Thymus (tissue), 14 donors: ENCODE measurements at places on chromosomes 6 and 20. TPM values are rescaled to one million over a fixed set of nuclear protein-coding genes. Genes with fewer than 3 reads are reported as not detected.

DNA sequence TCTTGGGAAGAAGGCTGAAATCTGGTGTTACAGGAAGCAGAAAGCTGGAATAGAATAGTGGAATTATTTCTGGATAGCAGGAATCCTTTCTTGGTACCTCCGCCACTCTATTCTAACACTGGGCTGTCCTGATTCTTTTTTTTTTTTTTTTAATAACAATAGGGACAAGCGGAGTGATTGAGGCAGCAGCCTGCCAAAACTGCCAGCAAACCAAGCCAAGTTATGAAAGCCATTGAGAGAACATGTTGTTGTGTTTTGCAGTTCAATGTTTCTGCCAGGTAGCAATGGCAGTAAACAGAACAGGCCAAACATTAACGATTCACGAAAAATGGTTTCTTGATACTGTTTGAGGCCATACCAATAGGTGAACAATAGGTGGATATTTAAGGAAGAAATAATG lies 47.1 kb downstream of the SLC26A8 start:
- no peaks in the 10 kb centered on the region for H3K27me3 ChIP-seq
- H3K4me1 ChIP-seq = no peaks in the 10 kb centered on the region
- no peak for DNase-seq
- no peaks in the 10 kb centered on the region for H3K36me3 ChIP-seq

- DNase-seq = no peak
- no peaks in the 10 kb centered on the region for H3K4me1 ChIP-seq
- H3K36me3 ChIP-seq = no peaks in the 10 kb centered on the region
- no peak overlapping the region for H3K4me3 ChIP-seq
- H3K27ac ChIP-seq = no peak overlapping the region
These were observed 176.8 kb downstream of the LINC00237 start for GRCh38 chr20:20929341-20929740.

DNA sequence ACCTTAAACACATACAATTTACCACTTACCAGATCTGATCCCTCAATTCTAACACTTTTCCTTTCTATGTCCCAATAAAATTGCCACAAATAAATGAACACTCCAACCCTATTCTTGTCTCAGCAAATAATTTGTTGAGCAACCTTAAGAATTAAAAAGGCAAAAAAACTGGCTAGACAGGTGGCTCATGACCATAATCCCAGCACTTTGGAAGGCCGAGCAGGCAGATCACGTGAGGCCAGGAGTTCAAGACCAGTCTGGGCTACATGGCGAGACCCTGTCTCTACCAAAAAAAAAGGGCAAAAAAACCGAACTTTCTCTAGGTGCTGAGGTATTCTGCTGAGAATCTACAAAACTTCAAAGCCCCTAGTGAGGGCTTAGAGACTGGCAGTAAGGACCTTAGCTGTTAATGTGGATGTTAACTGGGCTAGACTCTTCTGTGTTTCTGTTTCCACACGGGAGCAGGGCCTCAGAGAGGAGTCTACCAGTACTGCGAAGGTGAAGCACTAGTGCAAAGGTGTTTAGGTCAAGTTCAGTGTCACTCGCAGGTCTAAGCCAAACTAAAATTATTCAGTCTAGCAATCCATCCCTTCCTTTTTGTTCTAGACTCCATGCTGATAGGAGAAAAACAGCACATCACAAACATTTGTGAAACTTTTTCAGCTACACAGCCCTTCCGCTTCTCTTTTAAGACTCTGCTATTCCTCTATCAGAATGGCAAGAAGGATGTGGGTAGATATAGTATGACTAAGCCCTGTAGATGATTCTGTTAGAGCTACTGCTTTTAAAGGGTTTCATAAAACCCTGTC lies 2.6 kb downstream of the FASTKD5 start:
- no peak overlapping the region for H3K4me3 ChIP-seq
- H3K4me1 ChIP-seq = peaks cover 6% of the 10 kb centered on the region
- peak overlapping the region; percentile 42 for H3K27ac ChIP-seq
- H3K36me3 ChIP-seq = peaks cover 7% of the 10 kb centered on the region

DNA sequence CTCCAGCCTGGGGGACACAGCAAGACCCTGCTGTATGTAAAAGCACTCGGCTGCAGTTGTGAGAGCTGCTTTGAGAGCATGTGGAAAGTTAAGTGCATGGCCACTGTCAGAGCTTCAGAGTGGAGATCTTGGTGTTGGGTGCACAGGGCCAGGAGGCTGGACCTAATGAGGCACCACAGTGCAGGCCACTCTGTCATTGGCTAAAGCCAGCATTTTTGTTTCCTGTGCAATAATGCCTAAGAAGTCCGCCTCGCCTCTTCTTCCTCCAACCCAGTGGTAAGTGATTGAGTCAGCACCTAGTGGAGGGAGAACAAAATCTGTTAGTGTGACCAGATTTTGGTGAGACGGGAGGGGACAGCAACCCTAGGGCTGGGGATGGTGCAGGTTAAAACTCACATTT lies 60.6 kb downstream of the SSR1 start:
- no peak overlapping the region for H3K27ac ChIP-seq
- H3K4me1 ChIP-seq = no peaks in the 10 kb centered on the region
- H3K36me3 ChIP-seq = peaks cover 31% of the 10 kb centered on the region
- no peaks in the 10 kb centered on the region for H3K27me3 ChIP-seq
- no peak overlapping the region for H3K4me3 ChIP-seq
- no peak for DNase-seq

DNA sequence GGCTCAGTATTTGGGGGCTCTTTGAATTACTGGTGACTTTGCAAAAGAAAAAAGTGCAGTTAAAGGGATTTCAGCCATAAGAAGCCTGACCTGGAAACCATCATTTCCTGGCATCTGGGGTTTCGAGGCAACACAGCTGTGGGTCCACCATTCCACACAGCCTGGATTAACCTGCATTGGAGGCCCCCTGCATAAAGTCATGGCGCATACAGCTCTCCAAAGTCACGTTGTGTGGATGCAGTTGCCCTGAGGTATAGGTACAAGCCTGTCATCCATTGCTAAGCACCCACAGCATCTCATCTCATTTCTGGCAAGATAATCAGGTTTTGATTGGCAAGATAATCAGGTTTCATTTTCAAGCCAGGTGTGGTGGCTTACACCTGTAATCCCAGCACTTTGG lies 54.5 kb upstream of the TAGAP start:
- H3K4me1 ChIP-seq = peaks cover 41% of the 10 kb centered on the region
- no peaks in the 10 kb centered on the region for H3K27me3 ChIP-seq
- no peaks in the 10 kb centered on the region for H3K36me3 ChIP-seq
- DNase-seq = no peak

DNA sequence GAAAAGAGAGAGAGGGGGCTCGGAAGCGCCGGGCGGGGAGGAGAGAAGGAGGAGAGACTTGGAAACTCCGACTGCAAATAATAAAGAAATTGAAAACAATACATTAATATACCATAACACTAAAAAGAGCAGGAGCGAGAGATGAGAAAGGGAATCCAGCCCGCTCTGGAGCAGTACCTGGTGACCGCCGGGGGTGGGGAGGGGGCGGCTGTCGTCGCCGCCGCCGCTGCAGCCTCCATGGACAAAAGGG lies 338 bp downstream of the E2F3 start:
- no peaks in the 10 kb centered on the region for H3K27me3 ChIP-seq
- DNase-seq = peak; percentile 33
- no peaks in the 10 kb centered on the region for H3K36me3 ChIP-seq
- peak overlapping the region; percentile 84 for H3K27ac ChIP-seq
- H3K4me1 ChIP-seq = peaks cover 26% of the 10 kb centered on the region

DNA sequence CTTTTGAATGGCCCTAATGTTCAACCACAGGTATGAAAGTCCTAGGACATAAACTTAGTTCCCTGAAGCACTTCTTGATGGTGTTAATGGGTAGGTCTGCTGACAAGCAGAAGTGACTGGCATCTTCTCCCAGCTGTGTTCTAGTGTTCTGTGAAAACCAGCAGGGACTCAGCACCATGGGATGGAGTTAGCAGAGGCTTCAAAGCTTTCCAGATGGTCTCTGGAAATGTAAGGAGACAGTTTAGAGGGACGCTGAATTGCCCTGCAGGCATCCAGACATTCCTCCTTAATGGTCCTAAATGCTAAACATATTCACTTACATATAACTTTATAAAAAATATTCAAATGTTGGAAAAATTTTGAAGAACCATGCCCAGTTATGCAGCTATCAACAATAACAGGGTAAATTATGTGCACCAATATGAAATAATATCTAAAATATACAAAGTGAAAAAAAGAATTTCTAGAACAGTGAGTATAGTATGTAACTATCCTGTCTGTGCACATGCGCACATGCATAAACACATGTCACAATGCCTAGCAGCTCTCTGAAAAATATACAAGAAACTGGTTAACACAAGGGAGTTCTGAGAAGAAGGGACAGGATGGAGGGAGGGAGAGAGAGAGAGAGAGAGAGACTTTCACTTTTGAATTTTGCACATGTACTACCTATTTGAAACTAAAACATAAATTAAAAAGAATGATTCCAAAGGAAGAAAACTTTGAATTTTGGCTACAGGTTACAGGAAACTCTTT lies 87.2 kb downstream of the PRDM1 start:
- H3K27me3 ChIP-seq = no peaks in the 10 kb centered on the region
- no peaks in the 10 kb centered on the region for H3K36me3 ChIP-seq
- DNase-seq = no peak
- H3K4me3 ChIP-seq = no peak overlapping the region
- no peak overlapping the region for H3K27ac ChIP-seq

GRCh38 chr6:108902382-108902792 lies 54.2 kb downstream of the ARMC2 start:
- H3K4me1 ChIP-seq = no peaks in the 10 kb centered on the region
- H3K27ac ChIP-seq = no peak overlapping the region
- no peak overlapping the region for H3K4me3 ChIP-seq

RBPJL gene
- not detected for total RNA-seq
